ENCODE measurements at places on chromosomes 11 and 22. TPM values are rescaled to one million over a fixed set of nuclear protein-coding genes. Genes with fewer than 3 reads are reported as not detected.

- DNase-seq: no peak
These were observed 1.7 kb upstream of the TUBGCP6 start for GRCh38 chr22:50246242-50247175.

DNA sequence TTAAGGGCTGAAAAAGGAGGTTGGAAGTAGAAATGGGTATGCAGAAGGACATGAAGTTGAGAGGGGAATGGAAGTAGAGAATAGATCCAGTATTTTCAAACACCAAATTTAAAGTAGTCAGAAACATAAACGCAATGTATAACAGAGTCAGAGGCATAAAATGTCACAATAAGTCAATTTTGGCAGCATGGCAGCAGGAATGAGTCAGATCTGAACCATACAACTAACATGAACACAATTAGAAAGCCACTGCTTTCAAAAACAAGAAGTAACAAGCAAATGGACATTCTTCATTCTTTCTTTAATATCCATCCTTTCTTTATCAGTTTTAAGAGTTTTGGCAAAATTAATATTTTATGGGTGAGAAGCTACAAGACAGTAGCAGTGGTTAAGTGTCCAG, 2.5 kb downstream of the CHORDC1 start:
- DNase-seq: no peak

DNA sequence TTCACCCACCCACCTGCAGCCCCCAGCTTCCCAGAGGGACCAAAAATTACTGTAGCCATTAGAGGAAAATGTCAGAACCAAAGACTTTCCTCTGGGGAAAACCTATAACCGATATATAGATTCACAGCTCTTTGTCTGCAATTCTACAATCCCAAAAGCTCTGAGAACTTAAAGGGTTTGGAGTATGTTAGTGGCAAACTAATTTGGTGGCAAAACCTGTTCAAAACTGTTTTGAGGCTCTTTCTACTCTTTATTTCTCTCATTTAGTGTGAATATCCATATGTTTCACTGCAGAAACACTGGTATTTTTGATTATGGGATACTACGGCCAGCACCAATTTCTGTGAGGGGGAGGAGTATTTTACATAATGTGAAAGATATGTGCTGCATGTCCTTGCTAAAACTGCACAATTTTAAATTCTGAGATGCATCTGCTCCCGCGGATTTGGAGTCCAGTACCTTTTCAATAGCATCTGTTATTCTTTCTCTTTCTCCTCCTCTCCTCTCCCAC, 87.5 kb upstream of the MTNR1B start:
- DNase-seq: no peak

DNA sequence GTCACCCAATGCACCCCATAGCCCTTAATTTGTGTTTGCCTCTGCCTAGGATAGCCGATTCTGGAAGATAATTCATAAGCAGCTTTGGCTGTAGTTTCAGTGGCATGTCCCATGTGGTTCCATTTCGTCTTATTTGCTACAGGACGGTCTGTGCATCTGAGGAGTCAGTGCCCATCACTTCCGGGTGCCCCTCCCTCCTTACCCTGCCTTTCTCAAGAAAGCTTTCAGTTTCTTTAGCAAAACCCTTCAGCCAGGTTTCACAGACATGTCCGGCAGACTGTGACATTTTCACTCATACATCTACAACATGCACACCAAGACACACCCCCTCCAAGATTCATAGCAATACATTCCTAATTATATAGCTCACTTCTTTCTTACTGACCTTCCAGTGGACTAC, 14.3 kb downstream of the TP53AIP1 start:
- no peak for DNase-seq

GRCh38 chr11:597166-597725, 18.5 kb downstream of the IRF7 start:
- peak; percentile 66 for DNase-seq

Gene GAL3ST3
- 0.83 TPM for total RNA-seq

- no peak for DNase-seq
These were observed 20.6 kb downstream of the ELFN2 start for GRCh38 chr22:37406441-37407235.

- no peak for DNase-seq
These were observed 32.4 kb upstream of the EIF3D start for GRCh38 chr22:36561291-36561811.

- DNase-seq: no peak
These were observed 650 bp upstream of the CHID1 start for GRCh38 chr11:911031-911889.

Gene CD248
- total RNA-seq: 17.7 TPM

- no peak for DNase-seq
These were observed 14.0 kb upstream of the SMIM38 start for GRCh38 chr11:69141742-69142141.

DNA sequence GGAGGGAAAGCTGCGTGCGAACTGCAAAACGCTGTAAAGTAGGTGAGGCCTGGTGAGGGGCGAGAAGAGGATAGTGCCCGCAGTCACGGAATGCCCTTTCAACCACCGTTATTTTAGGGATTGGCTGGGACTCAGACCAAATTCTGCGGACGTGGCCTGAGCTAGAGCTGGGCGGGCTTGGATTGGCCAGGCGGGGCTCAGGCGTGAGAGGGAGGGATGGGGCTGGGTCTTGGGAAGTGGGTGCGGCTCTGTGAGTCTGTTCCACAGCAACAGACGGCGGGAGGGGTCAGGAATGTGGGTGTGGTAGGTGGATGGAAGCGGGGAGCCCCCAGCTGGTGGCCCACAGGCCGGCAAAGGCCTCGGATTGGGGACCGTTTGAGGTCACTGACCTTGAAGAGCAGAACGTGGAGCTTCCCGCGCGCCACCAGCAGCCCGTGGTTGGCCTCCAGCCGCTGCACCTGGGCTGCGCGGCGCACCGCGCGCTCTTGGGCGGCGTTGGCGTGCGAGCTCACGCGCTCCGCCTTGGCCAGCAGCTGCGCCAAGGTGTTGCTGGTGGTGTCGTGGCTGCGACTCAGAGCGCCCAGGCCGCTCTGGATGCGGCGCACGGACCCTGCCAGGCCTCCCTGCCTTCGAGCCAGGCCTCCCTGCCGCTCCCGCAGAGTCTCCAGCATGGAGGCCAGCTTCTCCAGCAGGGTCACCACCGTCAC, 444 bp downstream of the CAVIN3 start:
- peak; percentile 79 for DNase-seq

DNA sequence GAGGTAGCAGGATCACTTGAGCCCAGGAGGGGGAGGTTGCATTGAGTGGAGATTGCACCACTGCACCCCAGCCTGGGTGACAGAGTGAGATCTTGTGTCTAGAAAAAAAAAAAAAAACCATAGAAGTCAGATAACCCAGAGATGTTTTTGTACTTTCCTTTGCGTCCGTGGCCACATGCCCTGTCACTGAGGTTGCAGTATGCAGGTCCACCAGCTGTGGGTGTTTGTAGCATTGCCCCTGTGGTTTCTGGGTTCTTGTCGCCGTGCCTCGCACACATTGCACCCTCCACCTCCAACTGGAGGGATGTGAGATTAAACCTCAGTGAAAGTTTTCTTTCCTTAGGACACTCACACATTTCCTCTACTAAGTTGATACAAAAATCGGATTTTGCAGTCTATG, 70.3 kb downstream of the TNRC6B start:
- no peak for DNase-seq

- no peak for DNase-seq
These were observed 1.5 kb downstream of the UPB1 start for GRCh38 chr22:24496661-24497060.

Gene MPEG1
- total RNA-seq: 7.1 TPM

DNA sequence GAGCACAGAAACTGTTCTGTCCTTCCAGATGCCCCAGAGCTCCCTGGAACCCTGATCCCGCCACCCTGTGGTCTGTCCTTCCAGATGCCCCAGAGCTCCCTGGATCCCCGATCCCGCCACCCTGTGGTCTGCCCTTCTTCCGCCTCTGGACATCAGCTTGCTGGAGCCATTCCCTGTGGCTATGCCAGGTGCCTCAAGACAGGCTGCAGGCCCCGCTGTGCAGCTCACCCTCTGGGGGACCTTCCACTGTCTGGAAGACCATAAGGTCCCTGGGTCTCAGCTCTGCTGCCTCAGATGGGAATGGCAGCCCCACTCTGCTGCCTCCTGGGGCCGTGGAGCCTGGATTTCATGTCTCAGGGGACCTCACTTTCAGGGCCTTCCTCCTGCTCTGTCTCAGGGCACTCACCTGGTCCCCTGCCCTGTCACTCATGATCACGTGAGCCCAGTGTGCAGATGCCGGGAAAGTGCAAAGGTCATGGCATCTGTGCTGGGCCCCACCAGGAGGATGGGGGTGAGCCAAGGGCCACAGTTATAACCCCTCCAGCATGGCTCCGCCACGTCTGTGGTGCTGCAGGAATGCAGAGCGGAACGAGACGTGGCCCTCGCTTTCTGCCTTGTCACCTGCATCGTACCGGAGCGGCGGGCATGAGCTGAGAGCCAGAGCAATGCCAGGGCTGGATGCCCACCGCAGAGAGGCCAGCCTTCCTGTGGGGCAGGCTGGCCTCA, 1520.7 kb downstream of the BRD1 start:
- no peak for DNase-seq

Measured in pancreas (tissue), 10 donors.